IPS DF 19.7 (cell line): ENCODE measurements at places on chromosomes 1 and 21.

GRCh38 chr1:33259879-33260278 lies 3.6 kb downstream of the ZNF362 start:
- DNase-seq, result no peak

GRCh38 chr1:45221716-45222115 lies 15.3 kb upstream of the ZSWIM5 start:
- DNase-seq, result no peak

- no peak for DNase-seq
Observed at GRCh38 chr1:31712630-31713029, 8.8 kb upstream of the COL16A1 start.

- DNase-seq, result no peak
Observed at GRCh38 chr1:174204697-174205308, 45.5 kb downstream of the RABGAP1L start.

DNA sequence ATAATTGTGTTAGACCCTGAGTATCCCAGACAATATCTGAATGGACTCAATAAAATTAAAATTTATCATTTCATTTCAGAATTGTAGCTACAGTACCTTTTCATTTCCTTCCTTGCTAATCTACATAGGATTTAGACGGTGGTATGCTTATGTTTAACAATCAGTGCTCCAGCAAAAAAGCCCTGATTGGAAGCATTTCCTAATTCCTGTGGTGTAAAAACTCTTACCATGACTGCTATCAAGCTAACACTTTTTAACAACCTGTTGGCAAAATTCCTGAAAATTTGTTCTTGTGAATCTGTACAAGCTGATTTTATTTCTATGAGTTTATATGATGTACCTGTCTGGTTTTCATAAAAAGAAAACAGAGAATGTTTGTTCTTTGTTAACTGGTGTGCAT lies 5.2 kb upstream of the FNBP1L start:
- no peak for DNase-seq

GRCh38 chr1:154579374-154579773 lies 11.8 kb downstream of the CHRNB2 start:
- no peak for DNase-seq

GRCh38 chr1:94056171-94056570 lies 64.8 kb downstream of the ABCA4 start:
- DNase-seq, result no peak
